ELF-1 (cell line): ENCODE measurements at places on chromosomes 16 and 17.

DNA sequence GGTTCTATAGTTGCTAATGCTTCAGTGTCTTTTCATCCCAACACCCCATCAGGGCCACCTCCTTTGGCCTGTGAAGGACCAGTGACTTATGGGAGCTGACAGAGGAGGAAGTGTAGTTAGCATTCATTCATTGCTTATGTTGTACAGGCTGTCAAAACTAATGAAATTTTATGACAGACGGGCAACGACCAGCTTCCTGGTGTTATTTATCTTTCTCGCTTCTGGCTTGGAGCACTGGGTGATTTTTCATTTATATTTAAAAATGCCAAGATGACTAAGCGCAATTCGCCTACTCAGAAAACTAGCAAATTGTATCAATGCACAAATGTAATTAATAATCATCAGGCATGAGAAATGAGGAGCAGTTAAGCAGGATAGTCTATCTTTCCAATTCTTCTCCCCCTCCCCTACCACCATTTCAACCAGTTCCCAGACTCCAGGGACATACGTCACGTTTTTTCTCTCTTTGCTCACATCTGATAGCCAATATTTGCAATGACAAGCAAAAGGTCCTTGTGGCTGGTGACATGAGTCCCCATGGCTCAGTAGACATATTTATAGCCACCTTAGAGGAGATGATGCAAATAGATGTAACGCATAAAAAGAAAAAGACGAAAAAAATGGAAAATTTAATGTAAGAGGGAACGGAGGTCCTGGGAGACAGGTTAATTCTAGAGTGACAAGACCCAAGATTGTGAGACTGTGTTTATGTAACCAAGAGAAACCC lies 11.2 kb downstream of the CDRT15 start:
- no peak for DNase-seq

DNA sequence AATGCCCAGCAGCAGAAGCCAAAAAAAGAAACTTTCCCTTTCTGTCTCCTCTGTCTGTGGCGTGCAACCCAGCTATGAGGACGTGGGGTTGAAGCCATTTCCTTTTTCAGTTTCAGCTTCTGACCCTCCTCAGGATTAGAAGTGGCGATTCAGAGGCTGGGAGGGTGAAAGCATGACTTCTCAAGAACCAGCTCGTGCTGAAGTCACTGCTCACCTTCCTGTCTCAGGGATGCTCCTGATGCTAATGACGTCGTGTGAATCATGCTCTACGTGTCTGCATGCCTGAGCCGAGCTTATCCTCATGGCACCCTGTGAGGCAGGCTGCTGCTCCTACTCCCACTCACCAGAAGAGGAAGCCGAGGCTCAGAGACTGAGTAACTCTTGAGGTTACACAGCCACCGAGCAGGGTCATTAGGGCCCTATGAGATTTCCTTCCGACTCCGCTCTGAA lies 5.7 kb upstream of the LPO start:
- peak; percentile 35 for DNase-seq

GRCh38 chr17:68533887-68534694 lies 21.9 kb downstream of the PRKAR1A start:
- DNase-seq = no peak

DNA sequence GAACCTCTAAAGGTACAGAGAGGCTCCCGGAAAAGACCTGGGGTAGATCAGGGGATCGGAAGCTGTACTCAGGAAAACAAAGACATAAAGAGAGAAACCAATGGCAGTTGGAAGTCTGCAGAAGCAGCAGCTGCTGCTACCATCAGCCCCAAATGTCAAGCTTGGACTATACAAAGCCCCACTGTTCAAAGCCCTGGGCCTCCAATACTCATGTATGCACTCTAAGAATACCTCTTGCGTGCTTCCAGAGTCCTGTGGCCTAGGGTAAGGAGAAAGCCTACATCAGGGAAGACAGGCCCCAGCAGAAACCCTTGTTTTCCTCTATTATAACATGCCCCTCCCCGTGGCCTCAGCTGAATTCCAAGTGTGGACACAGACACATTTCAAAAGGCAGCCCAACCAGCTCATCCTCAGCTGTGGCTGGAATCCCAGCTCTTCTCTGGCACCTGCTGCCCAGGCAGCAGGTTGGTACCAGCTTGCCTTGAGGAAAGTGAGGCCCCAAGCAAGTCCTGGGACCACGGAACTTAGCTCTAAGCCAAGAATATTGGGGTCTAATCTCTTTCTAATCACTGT lies 19.3 kb upstream of the MTMR4 start:
- DNase-seq = no peak

- no peak for DNase-seq
These were observed 363.3 kb upstream of the CDH5 start for GRCh38 chr16:66003201-66003600.

DNA sequence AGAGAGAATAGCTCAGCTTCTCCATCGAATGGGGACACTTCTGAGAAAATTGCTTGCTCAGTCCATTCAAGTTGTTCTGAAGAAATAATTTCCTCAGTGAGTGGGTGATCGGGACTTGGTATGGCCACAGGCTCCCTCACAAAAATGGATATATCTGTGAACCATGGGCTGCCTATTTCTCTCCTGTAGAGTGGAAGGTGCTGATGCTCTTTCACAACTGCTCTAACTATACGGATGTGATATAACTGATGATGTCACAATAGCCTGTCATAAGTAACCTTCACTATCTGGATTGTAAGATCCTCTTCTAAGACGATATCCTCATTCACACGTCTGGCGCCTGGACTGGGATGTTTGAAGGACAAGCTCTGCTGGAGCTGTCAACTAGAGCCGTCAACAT lies 4.7 kb upstream of the CCL18 start:
- DNase-seq = no peak

DNA sequence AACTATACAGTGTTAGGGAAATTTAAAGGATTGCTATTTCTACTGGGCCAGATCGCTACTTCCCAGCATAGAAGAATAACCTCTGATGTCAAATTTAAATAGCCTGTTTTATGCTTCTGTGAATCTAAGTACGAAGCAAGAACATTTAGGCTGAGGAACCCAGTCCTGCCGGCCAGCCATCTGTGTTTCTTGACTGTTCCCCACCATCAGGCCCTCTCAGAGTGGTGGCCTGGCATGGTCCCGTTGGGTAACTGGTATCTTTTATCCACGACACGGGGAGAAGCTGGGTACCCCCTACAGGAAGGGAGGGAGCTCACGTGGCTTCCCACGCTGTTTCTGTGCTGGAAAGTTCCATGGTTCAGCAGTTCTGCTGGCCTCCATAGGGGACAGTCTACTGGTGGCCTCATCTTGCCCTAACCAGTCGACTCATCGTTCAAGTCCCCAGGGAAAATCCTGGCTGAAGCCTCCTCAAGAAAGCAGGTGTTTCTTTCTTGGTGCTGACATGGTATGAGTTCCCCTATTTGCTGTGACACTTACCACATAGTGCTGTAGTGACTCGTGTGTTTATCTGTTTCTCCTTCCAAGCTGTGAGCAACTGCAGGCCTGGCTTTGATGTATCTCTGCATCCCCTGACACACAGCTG lies 201.7 kb upstream of the NLRP1 start:
- no peak for DNase-seq

DNA sequence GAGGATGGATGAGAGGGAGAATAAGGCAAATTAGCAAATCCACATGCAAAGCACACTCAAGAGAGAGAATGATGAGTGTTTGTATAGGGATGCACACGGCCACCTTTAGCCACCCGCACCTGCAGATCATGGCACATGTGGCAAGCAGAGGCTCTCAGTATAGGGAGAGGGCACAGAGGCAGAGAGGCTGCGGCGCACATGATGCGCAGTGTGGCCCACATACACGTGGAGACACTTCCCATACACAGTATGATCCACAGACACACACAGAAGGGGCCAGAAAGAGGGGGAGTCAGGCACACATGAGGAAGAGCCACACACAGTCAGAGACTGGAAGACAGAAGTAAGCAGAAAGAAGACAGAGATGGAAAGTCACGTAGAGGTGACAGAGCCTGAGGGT lies 6.5 kb upstream of the CHD3 start:
- DNase-seq = no peak

DNA sequence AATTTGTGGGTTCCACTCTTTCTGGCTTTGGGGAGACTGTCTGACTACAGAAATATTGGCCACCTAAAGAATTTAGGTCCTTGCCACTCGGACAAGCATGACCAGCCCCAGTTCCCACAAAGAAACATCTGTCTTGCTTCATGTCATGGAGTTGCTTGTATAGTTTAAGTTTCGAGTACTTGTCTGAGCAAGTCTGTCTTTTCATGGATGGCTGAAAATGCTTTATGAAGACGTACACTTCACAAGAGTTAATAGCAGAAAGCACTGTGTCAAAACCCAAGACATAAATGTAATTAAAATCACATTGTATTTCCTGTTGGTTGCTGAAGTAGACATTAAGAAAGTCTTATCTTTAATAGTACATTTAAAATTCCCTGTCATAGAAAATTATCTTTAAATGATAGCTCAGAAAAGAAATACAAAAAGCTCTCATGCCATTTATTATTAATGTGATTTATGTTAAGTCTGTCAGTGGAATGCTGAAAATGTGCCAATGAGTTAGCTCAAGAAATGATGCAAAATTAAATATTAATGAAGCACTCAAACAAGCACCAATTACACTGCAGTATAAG lies 29.8 kb upstream of the XYLT2 start:
- DNase-seq = no peak

- DNase-seq = no peak
These were observed 59.5 kb upstream of the CACNG4 start for GRCh38 chr17:66904760-66905624.

- no peak for DNase-seq
These were observed 15.4 kb downstream of the CUEDC1 start for GRCh38 chr17:57939797-57940196.

- DNase-seq = no peak
These were observed 27.2 kb upstream of the BRD7 start for GRCh38 chr16:50395763-50396710.
